HT1080 (cell line): ENCODE measurements at places on chromosomes 2 and 18.

DNA sequence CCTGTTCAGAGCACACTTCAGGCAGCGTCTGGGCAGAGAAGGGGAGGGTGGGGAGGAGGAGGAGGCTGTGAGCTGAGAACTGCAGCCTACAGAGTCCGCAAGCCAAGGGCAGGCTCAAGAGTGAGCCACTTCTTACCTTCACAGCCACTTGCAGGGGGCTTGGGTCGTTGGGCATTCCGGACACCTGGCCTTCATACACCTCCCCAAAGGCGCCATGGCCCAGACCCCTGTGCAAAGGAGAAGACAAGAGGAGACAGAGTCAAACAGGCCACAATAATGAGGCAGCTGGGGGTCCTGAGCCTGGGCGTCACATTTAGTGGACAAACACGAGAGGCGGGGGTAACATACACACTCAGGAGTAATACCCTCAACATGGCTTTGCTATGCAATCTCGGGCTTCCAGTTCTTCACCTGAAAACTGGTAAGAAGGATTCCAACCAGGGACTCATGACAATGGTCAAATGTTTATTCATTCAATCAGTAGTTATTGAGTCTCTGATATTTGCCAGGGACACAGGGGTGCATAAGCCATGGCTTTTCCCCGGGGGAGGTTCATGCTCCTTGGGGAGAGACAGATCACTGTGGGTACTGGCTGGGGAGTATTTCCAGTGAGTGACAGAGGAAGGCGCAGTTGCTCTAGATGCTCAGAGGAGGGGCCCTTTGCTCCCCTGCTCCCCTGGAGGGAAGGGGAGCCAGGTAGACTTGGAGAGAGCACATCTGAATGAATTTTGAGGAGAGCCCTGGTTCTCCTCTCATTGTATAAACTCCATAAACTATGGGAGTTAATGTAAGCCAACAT is 107.4 kb downstream of the CLIP4 start:
- no peak for DNase-seq

- peak; percentile 82 for DNase-seq
These were observed 106.7 kb upstream of the NABP1 start for GRCh38 chr2:191571163-191571769.

DNA sequence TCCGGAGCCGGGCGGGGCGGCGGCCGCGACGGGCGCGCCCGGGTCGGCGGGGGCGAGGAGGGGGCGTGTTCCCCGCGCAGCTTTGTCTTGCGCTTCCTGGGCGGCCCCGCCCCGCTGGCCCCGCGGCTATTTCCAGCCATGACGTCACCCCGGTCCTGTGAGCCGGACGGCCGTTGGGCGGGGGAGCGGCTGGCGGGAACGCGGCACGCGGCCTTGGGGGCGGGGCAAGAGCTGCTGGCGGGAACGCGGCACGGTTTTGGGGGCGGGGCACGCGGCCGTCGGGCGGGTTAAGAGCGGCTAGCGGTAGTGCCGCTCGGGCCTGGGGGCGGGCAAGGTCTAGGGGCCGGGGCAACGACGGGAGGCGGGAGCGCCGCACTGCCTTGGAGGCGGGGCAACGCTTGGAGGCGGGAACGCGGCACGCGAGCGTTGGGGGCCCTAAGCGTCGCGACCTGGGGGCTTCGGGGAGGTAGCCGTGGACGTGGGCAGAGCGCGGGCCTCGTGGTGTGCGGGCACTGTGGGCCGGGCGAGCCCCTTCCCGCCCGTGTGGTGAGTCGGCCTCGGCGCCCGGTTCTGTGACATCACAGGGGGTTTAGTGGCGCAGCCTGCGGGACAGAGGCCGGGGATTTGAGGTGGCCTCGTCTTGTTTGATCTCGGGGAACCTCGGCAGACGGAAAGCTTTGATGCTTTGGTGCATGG is 704 bp downstream of the KLF11 start:
- peak; percentile 70 for DNase-seq

DNA sequence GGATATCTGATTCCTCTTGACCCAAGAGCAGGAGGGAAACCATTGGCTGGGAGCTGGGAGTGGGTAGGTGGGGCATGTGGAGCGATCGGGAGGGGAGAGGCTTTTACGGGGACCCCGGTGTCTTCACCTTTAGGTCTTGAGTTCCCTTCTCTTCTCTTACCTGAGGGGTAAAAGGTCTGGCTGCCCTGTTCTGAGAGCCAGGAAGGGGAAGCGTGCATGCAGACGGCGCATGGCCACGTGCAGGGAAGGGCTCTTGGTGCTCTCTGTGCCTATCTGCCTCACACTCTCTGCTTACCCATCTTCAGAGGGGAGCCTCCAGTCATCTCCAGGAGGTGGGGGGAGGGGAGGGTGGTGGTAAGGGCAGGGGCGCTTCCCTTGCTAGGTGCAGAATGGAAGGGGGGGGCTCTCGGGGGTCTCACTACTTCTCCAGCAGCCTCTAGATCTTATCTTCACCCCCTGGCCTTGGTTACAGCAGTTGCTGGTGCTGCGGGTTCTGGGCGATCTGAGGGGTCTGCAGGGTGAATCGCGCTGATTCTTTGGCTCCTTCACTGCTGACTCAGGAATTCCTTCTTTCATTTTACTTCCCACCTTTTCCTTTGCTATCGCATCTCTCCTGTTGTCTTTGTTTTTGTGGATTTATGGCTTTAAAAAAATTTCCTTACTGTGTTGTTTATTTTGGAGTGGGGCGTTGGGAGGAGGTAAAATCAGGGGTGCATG is 225.8 kb upstream of the HS6ST1 start:
- DNase-seq = no peak

GRCh38 chr2:101433465-101433864 is 41.4 kb downstream of the RFX8 start:
- no peak for DNase-seq

DNA sequence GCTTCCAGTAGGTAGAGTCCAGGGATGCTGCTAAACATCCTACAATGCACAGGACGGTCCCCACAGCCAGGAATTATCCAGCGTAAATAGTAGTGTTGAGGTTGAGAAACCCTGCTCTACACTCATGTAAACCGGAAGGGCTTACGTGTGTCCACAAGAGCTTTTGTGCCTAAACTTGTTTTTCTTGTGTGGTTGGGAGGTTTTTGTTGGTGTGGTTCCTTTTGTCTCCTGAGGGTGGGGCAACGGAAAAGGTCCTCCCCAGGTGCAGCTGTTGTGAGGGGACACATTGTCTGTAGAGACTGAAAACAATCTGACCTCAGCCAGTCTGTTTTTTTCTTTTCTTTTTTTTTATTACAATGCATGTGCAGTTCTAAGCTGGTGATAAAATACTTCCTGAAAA is 72.7 kb upstream of the MGAT5 start:
- DNase-seq = no peak

DNA sequence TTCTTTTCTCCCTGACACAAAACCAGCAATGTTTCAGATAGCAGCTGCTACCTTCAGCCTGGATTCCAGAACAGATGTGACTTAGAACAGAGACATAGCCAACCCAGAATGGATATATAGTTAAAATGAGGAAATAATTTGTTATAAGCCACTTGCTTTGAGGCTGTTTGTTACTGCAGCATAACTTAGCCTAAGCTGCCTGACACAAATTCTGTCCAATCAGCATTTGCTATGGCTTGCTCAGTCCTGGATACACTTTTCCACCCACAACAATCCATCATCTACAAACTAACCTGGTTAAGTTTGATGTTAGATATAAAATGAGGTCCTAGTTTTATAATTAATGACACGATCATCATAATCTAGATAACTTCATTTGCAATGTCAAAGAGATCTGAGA is 480.4 kb downstream of the NR4A2 start:
- DNase-seq = no peak

DNA sequence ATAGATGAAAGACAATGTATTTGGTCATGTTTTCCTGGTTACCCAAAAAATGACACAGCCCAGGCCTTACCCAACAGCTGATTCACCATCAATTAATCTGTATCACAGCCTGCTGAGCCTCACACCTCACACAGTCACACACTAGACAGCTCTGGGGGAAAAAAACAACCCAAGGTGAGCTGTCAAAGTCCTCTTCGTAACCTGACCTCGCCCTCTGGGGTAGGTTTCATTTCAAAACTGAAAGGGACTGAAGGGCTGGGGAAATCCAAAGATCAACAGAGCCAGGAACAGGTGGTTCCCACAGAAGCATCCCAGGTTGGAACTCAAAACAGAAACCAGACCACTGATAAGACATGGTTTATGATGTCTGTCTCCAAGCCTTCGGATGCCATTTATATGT is 18.2 kb upstream of the PCBP1 start:
- DNase-seq = no peak

- DNase-seq = no peak
These were observed 117.7 kb downstream of the B3GNT2 start for GRCh38 chr2:62313449-62314227.

DNA sequence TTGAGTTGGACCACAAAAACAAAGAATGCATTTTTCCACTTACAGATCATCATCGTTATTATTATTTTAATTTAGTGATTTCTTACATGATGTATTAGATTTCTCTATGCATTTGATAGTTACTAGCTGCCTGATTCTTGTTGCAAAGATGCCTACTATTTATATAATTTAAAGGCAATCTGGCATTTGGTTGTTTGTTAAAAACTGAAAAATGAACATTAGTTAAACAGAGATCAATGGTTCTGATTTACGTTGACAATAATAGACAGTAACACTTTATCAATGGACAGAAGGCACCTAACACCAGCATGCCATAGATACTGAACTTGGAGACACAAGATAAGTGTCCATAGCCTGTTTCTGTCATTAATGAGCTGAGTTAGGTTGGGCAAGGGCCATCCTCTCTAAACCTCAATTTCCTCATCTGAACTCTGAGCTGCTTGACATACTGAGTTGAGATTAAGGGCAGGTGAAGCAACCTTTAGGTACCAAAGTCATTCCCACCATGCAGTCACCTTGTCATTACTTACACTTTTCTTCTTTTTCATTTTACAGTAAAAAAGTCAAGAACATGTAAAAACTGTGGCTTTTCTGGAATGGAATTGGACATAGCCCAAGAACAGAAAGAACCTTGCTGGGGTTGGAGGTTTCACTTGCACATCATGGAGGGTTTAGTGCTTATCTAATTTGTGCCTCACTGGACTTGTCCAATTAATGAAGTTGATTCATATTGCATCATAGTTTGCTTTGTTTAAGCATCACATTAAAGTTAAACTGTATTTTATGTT is 3.1 kb downstream of the CCL20 start:
- no peak for DNase-seq

- DNase-seq = no peak
These were observed 38.6 kb upstream of the ARL4C start for GRCh38 chr2:234535464-234535863.

- DNase-seq = no peak
These were observed 75.0 kb upstream of the CD226 start for GRCh38 chr18:70022636-70023035.

- no peak for DNase-seq
These were observed 6.0 kb downstream of the IGFBP5 start for GRCh38 chr2:216689397-216689796.

GRCh38 chr2:58494071-58494501 is 253.0 kb upstream of the FANCL start:
- DNase-seq = no peak

DNA sequence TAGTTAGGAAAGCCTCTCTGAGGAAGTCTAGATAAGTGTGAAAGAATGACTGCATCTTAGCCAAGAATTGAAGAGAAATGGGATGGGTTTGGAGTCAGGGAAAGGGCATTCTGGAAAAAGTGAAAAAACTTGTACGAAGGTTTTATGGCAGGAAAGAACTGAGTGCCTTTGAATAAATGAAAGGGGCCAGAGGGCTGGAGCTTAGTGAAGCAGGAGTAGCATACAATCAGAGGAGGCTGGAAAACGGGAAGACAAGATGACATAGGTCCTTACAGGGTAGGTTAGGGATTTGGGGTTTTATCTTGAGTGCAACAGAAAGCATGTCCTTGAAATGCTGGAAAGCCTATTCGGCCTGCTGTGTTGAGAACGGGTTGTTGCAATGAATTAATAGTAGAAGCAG is 152.6 kb upstream of the RND3 start:
- DNase-seq = no peak

DNA sequence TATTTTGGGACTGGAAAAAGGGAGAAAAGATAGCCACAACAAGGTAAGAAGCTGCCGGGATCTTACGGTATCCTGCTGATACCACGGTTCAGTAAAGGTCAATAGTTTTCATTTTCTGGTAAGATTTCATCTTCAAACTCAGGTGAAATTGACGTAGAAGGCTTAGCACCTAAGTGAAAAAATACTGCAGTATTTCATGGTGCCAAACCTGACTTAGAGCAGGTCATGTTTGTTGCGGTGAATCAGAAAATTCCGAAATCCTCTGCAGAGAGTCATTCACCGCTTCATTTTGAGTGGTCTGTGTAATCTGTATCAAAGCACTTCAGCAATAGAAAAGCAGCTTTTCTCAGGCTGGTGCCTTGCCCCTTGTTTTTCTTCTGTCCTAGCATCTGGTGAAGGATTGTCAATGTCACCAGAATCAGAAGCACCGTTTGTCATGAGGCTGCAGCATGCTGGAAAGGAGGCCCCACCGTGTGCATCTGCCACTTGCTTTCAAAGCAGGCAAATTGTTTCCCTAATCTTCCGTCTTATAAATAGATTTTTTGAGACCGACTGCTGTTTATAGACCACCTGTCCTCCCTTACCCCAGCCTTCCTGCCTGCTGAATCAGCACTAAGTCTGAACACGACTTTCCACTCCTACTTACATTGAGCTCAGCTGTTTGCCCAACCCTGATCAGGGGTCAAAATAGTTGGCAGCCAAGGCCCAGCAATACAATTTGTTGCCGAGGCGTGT is 156.3 kb downstream of the EML6 start:
- no peak for DNase-seq

DNA sequence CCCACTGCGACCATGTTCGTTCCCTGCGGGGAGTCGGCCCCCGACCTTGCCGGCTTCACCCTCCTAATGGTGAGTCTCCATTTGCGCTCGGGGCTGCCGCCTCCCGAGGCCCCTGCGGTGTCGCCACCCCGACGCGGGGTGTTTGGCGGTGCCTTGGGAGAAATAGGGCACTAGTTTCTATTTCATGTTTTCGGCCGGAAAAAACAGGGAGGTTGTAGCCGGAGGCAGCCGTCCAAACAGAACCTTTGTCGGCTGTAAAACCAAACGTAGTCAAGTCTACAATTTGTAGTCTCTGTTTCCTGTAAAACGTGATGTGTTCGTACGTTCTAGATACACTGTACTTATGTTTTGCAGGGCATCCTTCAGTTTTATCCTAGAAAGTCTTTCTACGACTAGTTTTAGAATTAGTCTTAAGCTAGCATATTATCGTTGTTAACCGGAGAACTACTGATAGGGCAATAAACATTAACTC is 290 bp downstream of the PSMG2 start:
- DNase-seq = no peak
